GM23248 (cell line): ENCODE measurements at places on chromosomes 13 and 19. TPM values are rescaled to one million over a fixed set of nuclear protein-coding genes. Genes with fewer than 3 reads are reported as not detected.

Gene CNMD
- not detected in 2 replicates for polyA plus RNA-seq

Gene CCDC106
- 15.2 and 15.3 TPM in 2 replicates for polyA plus RNA-seq

Gene ZNF560
- 0.16 and 0.48 TPM in 2 replicates for polyA plus RNA-seq

Gene ZNF497
- 0.65 and 0.72 TPM in 2 replicates for polyA plus RNA-seq

Gene TMEM147
- 203 and 214 TPM in 2 replicates for polyA plus RNA-seq

Gene ZNF69
- 5.3 and 6.8 TPM in 2 replicates for polyA plus RNA-seq
